ENCODE measurements at places on chromosomes 6 and 20.

DNA sequence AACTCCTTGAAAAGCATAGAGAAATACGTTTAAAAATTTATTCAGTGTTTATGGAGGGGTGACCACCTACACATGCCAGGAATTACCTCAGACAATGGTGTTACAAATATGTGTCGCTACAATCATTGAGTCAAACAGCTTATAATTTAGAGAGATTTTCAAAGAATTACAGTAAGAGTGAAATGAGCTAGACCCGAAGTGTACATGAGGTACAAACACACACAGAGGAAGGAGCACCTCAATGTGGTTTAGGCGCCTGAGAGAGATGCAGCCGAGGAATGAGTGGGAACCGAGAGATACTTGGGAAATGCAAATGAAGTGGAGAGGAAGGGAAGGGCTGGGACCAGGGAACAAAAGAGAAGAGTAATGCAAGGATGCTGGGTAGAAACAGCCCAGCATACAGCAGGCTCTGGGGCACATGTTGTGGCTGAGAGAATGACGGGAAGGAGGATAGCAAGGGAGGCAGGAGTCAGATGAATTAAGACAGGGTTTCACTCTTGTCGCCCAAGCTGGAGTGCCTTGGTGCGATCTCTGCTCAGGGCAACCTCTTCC lies 15.5 kb downstream of the EEF1E1 start:
- no peak for DNase-seq

- no peak for DNase-seq
Measured at GRCh38 chr20:47727909-47728361, 57.3 kb downstream of the SULF2 start.

GRCh38 chr20:20743511-20744169 lies 31.2 kb upstream of the RALGAPA2 start:
- no peak for DNase-seq

GRCh38 chr20:29497261-29497671 lies 1760.2 kb upstream of the DEFB115 start:
- DNase-seq, result no peak

DNA sequence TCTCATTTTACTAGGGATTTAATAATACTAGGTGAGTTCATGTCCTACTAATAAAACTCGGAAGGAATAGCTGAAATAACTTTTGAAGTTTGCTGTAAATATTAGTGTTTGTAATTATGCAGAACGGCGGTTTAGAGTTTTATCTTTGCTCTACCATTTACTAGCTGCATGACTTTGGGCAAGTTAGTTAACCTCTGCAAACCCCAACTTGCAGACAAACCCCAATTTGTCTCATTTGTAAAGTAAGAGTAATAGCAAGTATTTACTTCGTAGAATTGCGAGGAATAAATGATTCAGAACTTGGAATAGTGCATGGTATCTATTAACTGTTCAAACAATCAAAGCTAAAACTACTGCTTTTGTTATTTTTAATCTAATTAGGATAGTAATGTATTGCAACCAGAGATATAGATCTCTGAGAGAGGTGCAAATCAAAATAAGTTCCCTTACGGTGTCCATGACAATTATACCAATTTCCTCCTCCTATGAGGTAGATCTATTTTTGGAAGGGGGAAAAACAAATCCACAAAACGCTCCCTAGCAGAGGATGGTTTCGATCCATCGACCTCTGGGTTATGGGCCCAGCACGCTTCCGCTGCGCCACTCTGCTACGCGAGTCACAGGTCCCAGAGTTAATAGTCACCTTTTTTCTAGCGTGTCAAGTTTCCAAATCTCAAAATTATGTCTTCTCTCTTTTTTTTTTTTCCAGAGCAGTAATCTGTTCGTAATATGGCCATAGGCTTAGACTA lies 35.1 kb upstream of the BTN3A2 start:
- no peak for DNase-seq

DNA sequence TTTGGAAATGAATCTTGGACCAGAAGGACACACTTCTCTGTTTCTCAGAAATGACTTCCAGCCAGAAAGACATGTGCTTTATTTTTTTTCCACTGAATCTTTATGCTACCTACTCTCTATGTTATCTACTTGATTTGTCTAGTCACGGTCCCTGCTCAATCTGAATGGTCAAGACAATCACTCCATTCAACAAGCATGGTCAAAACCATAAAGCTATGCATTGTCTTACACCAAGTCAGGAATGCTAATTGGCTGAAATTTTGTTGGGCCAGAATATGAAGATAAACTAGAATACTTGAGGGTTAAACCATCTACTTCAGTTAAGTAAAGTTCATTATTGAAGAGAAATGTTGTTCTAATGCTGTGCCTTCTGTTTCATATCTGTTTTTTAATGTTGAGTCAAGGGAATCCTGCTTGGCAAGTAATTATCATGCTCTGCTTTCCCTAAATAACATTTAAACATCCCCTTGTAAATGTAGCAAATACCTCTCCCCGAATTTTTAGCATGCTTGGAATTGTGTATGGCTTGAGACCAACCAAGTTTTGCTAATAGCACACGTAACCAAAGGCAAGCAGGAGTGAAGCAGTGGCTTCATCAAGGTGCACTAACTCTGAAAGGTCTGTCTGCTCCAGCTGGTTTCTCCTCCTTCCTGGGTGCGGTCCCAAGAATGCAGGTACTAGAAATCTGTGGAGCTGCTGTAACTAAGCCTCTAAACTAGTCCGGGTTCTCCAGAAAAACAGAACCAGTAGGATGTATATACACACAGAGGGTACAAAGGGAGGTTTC lies 190.3 kb upstream of the CDYL start:
- DNase-seq, result no peak

GRCh38 chr6:83310046-83310445 lies 116.9 kb downstream of the RWDD2A start:
- no peak for DNase-seq

DNA sequence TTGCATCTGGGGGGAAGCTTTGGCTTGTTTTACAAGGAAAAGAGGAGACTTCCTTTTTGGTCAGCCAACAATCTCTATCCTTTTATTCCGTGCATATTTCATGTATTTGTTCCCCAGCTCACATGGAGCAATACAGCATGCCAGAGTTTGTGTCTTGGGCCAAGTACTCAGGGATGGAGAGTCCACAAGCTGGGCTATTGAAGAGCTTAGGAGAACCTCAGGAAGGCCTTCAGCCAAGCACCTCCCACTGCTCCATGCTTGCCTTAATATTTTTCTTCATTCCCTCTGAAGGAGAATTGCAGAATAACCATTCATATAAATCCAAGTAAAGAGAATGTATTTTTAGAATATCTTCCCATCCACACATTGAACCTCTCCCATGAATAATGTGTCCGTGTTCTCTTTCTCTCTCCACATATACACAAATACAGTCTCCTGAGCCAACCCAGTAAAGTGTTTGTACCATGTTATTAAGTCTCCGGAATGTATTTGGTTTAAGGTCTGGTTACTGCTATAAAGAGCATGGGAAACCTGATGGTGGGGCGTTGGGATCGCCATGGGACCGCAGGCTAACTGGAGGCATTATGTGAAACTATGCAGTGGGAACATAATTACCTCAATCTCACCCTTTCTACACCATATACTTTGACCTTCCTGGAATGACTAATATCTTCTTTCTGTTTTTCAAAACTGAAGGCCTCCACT lies 3.0 kb downstream of the LAMA4 start:
- DNase-seq, result no peak

DNA sequence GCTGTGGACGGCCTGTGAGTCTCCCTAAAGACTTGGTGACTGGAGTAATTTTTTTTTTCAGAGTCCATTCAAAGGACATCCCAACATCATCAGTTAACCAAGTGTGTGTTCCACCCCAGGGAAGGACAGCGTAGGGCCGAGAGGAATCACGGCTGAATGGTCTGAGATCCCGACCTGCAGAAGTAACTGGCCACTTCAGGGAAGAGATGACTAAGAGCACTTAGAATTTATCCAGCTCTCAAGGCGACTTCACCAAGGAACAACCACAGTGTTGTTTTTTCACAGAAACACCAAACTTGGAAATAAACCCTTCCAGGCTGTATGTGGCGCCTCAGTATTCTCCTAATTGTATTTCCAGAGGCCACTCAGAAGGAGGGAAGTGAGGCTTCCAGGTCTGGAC lies 231.6 kb downstream of the FNDC1 start:
- no peak for DNase-seq

- no peak for DNase-seq
Measured at GRCh38 chr20:31663524-31663837, 25.8 kb downstream of the COX4I2 start.

- no peak for DNase-seq
Measured at GRCh38 chr6:33875141-33875581, 71.4 kb upstream of the MLN start.

- DNase-seq, result peak; percentile 38
Measured at GRCh38 chr6:75602246-75603105, 796 bp downstream of the SENP6 start.

- DNase-seq, result no peak
Measured at GRCh38 chr6:30830438-30830837, 53.9 kb upstream of the DDR1 start.

- no peak for DNase-seq
Measured at GRCh38 chr20:61940491-61940890, 125.2 kb downstream of the TAF4 start.

GRCh38 chr20:1212607-1213396 lies 9.5 kb downstream of the C20orf202 start:
- DNase-seq, result peak; percentile 41

DNA sequence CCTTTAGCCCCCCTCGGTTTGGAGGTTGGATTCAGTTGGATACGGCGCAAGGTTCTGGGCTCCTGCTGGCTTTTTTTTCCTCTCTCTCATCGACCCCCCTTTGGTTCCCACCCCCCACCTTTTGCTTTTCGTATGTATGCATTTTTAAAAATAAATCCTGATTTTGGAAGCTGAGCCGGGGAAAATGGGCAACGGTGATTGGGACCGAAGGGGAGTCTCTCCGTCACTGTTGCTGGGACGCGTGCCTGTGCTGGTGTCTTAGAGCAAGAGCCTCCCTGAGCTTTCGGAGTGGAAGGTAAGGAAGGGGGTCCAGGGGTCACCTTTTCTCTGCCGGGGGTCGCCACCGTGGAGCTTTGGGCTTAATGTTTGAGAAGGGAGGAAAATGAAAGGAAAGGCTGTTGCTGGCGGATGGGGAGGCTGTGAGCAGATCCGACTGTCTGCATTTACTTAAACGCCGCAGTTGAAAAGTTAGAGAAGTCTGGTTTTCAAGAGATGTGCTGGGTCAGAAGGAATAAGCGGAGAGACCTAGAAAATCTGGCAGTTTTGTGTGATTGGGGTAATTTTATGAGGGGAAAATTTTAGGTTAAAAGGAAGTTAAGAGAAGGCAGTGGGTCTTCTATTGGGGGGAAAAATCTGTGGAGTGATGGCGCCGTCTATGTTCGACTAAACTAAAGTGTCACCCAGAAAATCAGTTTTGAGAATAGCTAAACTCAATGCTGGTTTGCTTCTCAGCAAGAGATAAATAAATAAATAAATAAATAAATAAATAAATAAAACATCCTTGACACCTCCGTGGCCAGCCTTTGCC lies 828 bp downstream of the ADGRB3 start:
- no peak for DNase-seq

DNA sequence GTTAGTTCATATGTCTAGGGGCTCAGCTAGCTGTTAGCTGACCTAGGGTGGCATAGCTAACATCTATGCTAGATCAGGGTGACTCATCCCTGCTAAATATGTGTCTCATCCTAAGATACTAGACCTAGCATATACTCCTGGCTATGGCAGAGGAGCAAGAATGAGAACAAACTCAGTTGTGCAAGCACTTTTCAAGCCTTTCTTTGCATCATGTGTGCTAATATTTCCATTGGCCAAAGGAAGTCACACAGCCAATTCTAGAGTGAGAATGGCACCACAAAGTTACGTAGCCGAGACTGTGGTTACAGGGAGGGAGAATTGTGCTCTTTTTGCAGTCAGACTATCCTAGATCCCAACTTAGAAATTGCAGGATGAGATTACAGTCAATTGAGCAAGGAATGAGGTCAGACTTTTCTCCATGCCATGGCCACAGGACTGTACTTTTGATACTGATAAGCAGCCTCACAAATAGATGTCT lies 78.7 kb downstream of the PLCB4 start:
- DNase-seq, result no peak

- DNase-seq, result no peak
Measured at GRCh38 chr20:10297223-10297622, 78.6 kb downstream of the SNAP25 start.

- no peak for DNase-seq
Measured at GRCh38 chr6:753486-753885, 60.5 kb upstream of the EXOC2 start.

- no peak for DNase-seq
Measured at GRCh38 chr20:40390654-40391053, 298.4 kb downstream of the MAFB start.

DNA sequence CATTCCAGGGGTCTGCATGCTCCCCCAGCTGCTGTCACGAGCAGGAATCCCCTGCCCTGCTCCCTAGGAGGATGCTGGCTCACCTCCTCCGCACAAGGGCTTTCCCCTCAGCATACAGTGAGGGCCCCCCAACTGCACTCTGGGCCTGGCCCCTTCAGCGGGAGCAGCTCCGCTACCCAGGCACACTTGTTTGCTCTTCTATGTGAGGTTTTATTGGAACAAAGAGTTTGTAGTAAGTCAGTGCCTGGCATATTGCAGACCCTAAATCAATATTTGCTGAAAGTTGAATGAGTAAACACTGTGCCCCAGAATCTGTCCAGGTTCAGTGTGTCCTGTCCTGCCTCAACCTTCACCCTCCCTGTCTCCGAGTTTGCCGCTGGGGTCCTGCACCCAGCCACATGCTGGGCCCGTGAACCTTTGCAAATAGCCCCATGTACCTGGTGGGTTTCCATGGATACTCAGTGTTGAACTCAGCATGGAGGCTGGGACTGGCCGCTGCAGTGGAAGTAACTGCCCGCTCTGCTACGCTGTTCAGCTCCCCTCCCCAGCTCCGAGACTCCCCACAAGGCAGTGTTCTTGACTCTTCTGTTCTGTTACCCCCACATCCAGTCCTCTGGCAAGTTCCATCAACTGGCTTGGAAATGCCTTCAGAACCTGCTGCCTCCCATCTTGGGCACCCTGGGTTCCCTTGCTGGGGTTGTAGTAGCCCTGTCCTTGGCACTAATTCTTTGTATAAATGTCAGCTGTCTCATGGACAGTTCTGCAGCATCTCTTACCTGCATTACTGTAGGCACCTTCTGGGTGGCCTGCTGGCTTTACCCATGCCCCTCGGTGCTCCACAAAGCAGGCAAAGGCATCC lies 15.7 kb downstream of the SLC22A1 start:
- no peak for DNase-seq

- no peak for DNase-seq
Measured at GRCh38 chr20:62692801-62693523, 15.7 kb upstream of the NTSR1 start.

- DNase-seq, result no peak
Measured at GRCh38 chr6:166935353-166935752, 21.0 kb downstream of the RNASET2 start.

DNA sequence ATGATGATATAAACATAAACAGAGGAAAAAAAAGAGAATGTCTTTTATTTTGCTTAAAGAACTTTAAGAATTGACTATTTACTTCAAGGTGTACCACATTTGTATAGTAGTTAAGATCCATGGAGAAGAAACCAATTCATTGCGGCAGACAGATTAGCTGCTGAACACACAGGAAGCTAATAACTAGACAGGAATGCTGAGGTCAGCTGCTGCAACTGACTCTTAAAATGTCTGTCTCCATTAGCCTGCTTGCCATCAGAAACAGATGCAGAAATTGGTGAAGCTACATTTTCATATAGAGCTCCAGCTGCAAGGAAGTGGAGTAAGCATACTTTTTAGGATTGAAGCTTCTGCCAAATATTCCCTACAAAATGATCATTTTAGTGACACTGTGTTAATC lies 939.5 kb downstream of the EPHA7 start:
- DNase-seq, result no peak

GRCh38 chr6:8301502-8301901 lies 133.8 kb downstream of the SLC35B3 start:
- DNase-seq, result no peak

GRCh38 chr6:36847152-36847551 lies 7.9 kb upstream of the CPNE5 start:
- no peak for DNase-seq

Data from activated T-helper 1 cell treated with anti-CD3 and anti-CD28 coated beads, Interleukin-2, amount 50 U/mL, for 16 hours (primary cell).